ENCODE measurements at places on chromosomes 3 and 15.

GRCh38 chr3:161317077-161317476 is 54.2 kb downstream of the SPTSSB start:
- DNase-seq: no peak

DNA sequence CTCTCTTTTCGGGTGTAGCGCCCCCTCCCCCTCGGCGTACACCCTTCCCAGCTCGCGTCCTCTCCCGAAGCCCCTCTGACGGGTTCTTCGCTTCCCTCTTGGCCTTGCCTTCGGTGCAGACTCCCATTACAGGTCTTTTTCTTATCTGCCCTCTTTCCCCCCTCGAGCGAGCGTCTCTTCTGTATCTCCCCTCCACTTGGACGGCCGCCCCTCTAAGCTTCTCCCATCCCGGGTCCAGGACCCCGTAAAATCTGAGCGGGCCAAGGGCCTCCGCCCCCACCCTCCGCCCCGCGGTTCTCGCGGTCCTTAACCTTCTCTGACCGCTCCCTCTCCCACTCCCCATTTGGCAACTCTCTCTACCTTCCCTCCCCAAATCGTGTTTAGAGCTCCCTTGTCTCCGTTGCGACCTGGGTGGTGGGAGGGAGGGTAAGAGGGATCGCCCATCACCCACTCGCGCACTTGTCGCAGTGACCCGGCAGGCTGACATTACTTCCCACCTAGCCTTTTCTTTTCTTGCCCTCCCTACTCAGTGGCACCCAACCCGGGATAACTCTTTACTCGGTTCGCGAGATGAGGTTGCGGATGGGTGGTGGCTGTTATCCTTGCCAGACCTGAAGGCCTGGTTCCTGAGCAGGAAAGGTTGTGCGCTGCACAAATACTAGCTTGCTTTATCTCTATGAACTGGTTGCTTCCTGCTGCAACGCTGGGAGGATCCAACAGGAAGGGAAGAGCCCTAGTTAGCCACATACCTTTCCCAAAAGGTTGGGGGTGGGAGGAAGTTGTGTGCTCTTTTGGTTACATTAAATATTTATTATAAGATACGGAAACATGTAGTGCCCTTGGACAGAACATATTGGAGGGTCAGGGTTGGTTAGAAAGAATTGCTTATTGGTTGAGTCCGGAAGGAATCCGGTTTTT is 922 bp downstream of the RAB11A start:
- peak; percentile 16 for DNase-seq

- peak; percentile 69 for DNase-seq
Measured at GRCh38 chr15:99613887-99614647, 48.3 kb downstream of the MEF2A start.

- DNase-seq: peak; percentile 45
Measured at GRCh38 chr3:107524326-107524840, 1.6 kb downstream of the BBX start.

Data from inflammatory macrophage treated with lipopolysaccharide for 1 hour (primary cell).